ENCODE measurements at places on chromosomes 4 and X.

DNA sequence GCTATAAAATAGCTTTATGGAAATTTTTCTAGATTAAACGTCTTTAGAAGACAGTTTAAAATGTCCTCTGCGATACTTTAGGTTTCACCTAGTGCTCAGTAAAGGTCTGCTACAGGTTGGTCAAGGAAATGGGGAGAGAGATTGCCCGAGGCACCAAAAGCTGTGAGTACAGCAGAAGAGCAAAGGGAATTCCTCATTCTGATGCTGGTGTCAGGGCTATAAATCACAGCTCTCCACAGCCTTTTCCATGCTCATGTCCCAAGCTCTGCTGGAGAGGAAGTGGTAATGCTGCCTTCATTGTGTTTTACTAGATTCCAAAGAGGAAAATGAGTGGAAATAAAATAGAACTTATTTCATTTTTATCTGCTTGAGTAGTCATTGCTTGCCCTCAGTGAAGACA lies 2060.4 kb downstream of the ARAP2 start:
- no peaks in the 10 kb centered on the region for H3K27me3 ChIP-seq
- H3K4me3 ChIP-seq, result no peak overlapping the region
- no peaks in the 10 kb centered on the region for H3K36me3 ChIP-seq
- DNase-seq, result no peak
- H3K27ac ChIP-seq, result no peak overlapping the region

DNA sequence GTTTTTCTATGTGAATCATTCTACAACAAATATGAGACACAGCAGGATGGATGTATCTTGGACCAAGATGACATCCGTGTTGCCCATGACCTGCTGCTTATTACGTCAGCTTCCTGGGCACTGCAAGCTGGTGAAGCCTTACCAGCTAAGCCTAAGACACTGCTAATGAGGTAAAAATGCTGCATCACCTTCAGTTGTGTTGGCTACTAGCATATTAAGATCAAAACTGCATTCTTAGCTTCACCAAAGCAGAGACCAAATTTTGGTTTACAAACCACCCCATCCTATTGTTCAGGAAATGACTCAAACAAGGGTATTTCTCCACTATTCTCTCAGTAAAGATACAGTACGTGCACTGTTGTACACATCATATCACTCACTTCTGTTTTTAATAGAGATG lies 50.3 kb downstream of the MAML3 start:
- no peak overlapping the region for H3K27ac ChIP-seq
- H3K36me3 ChIP-seq, result no peaks in the 10 kb centered on the region
- no peaks in the 10 kb centered on the region for H3K4me1 ChIP-seq
- no peaks in the 10 kb centered on the region for H3K27me3 ChIP-seq
- H3K4me3 ChIP-seq, result no peak overlapping the region

GRCh38 chr4:37440501-37440900 lies 196.0 kb downstream of the NWD2 start:
- H3K36me3 ChIP-seq, result no peaks in the 10 kb centered on the region
- H3K27ac ChIP-seq, result no peak overlapping the region
- H3K4me1 ChIP-seq, result no peaks in the 10 kb centered on the region
- DNase-seq, result no peak

DNA sequence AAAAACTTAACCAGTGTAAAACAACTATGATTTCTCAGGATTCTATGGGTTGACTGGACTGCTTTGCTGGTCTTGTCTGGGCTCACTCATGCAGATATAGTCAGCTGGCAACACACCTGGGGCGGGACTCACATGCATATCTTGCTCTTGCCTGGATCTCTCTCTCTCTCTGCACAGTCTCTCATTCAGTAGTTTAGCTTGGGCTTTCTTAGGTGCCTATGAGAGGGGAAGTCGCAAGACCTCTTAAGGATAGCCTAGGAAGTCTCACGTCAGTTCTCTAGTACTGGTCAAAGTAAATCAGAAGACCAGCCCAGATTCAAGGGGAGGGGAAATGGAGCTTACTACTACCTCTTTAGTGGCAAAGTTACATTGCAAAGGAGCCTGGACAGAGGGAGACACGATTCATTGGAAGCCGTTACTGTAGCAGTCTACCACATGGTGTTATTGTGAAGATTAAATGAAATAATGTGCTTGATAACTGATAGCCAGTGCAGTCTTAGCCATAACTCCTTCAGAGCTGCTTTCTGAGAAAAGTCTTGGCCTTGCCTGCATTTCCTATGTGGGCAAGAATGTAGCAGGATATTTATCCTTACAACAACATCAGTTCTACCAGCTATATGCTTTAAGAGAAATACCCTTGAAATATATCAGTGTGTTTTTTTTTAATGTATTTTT lies 2.1 kb downstream of the COPS4 start:
- DNase-seq, result no peak
- H3K4me1 ChIP-seq, result no peaks in the 10 kb centered on the region
- H3K36me3 ChIP-seq, result no peaks in the 10 kb centered on the region
- H3K27me3 ChIP-seq, result no peaks in the 10 kb centered on the region
- H3K4me3 ChIP-seq, result no peak overlapping the region
- no peak overlapping the region for H3K27ac ChIP-seq

DNA sequence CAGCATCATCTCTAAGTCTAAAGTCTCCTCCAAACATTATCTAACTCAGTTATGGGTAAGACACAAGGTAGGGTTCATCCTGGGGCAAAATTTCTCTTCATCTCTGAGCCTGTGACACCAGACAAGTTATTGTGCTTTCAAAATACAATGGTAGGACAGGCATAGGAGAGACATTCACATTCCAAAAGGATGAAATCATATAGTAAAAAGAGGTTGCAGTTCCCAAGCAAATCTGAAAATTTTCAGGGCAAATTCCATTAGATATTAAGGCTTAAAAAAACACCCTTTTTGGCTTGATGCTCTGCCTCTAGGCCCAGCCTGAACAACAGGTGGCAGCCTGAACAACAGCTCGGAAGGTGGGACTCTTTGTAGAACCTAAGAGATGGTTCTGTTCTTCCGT lies 448.3 kb upstream of the SLIT2 start:
- no peak overlapping the region for H3K27ac ChIP-seq
- no peaks in the 10 kb centered on the region for H3K27me3 ChIP-seq
- no peaks in the 10 kb centered on the region for H3K36me3 ChIP-seq
- no peak for DNase-seq
- H3K4me1 ChIP-seq, result no peaks in the 10 kb centered on the region

DNA sequence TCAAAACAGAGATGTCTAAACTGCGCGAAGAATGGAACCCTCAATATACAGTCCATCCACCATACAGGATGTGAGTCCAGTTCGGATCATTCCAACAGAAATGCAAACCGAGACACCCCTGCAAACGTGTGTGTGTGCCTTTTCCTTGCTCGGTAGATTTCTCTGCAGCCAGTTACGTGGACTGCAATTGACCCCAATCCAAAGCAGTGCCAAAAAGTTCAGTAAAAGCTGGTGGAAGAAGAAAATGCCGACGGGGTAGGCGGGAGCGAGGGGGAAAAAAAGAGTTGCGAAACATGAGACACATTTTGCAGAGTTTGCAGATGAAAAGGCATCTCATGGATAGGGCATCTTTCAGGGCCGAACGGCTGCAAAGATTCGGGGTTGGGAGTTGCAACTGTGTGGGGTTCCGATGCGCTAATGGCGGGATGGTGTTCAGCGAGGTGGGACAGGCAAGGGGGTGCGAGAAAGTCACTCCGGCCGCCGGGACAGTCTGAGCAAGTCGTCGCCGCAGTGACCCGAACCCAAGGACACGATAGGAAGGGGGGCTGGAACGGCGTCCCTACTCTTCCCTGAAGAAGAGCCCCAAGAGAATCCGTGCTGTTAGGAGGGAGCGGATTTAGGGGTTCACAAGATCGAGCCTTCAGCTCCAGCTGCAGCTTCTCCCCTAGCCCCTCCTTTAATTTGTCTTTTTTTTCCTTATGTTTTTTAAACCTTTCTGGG lies 3.8 kb downstream of the PHOX2B start:
- peaks cover 2% of the 10 kb centered on the region for H3K36me3 ChIP-seq
- H3K27me3 ChIP-seq, result peaks cover 93% of the 10 kb centered on the region
- peak; percentile 35 for DNase-seq
- H3K4me3 ChIP-seq, result no peak overlapping the region

DNA sequence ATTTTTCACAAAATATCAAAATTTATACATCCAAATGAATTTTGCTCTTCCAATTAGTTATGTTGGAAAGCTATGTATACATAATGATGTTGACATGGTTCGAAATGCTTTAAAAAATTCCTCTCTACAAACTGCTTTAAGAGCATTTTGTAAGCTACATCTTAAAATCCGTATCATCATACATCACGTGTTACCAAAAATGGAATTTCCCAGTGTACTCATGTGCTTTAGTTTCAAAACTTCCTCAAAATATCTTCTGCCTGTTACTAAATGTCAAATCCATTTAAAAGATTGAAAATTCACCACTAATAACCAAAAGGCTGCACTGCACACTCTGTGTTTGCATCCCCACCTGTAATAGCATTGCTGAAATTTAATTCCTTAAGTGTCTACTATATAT lies 87.9 kb downstream of the WDFY3 start:
- no peaks in the 10 kb centered on the region for H3K27me3 ChIP-seq
- no peaks in the 10 kb centered on the region for H3K4me1 ChIP-seq
- H3K36me3 ChIP-seq, result peaks cover 4% of the 10 kb centered on the region
- H3K27ac ChIP-seq, result no peak overlapping the region
- no peak for DNase-seq

DNA sequence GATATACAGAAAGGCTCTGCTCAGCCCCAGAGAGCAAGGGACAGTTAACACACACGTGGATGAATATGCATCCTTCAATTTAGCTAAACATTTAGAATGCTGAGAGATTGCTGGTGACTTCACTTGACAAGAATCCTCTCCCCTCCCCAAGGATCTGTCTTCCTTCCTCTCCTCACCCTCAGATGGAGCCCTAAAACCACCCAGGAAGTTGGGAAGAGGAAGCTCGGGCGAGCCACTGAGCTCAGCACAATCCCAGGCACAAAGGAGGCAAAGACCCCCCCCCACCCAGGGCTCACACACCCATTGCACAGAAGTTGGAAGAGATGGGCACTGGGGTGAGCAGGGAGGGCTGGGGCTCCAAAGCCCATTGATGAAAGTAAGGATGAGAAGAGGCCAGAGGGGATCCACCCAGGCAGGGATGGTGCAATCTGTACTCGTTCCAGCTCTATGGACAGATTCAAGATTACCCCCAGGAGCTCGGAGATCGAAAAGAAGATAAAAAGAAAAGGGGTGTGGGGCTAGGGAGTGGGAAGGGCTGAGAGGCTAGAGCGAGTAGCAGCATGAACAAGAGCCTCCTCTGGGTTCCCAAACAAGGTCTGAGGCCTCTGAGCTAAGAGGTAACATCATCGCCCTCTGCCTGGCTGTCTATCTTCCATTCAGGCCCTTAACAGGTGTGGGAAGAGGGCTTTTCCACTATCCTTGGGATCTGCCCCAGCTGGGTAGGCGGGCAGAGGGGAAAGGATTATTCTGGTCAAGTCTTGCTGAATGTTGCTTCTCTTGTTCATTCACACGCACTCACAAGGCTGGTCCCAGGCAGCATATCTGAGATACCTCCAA lies 1.2 kb downstream of the TFE3 start:
- peak overlapping the region; percentile 76 for H3K27ac ChIP-seq
- H3K36me3 ChIP-seq, result peaks cover 25% of the 10 kb centered on the region
- H3K4me1 ChIP-seq, result peaks cover 5% of the 10 kb centered on the region
- peak overlapping the region; percentile 90 for H3K4me3 ChIP-seq
- no peaks in the 10 kb centered on the region for H3K27me3 ChIP-seq
- DNase-seq, result no peak

GRCh38 chr4:137125011-137125410 lies 407.3 kb downstream of the PCDH18 start:
- no peak overlapping the region for H3K27ac ChIP-seq
- H3K36me3 ChIP-seq, result no peaks in the 10 kb centered on the region
- H3K27me3 ChIP-seq, result no peaks in the 10 kb centered on the region
- H3K4me3 ChIP-seq, result no peak overlapping the region

- H3K4me1 ChIP-seq, result no peaks in the 10 kb centered on the region
- H3K4me3 ChIP-seq, result peak overlapping the region; percentile 83
- peak; percentile 85 for DNase-seq
- H3K27ac ChIP-seq, result no peak overlapping the region
Observed at GRCh38 chr4:112523008-112523721, 7.2 kb upstream of the NEUROG2 start.

DNA sequence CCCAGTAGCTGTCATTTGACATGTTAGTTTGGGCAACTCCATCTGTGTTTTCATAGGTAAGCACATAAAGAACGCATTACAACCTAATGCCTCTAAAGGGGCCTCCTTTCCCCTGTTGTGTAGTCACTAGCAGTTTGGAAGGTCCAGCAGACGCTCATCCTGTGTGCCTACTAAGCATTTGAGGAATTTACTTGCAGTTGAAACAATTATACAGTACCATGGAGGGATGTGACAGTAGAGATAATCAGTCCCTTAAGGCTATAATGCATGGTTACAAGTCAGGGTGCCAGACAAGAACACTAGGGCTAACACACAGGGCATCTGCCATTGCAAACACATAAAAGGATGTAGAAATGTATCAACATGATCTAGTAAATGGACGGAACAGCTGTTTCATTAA lies 138.3 kb downstream of the PCDH10 start:
- no peak overlapping the region for H3K27ac ChIP-seq
- no peaks in the 10 kb centered on the region for H3K36me3 ChIP-seq
- no peak overlapping the region for H3K4me3 ChIP-seq
- H3K27me3 ChIP-seq, result no peaks in the 10 kb centered on the region
- no peak for DNase-seq
- H3K4me1 ChIP-seq, result no peaks in the 10 kb centered on the region

DNA sequence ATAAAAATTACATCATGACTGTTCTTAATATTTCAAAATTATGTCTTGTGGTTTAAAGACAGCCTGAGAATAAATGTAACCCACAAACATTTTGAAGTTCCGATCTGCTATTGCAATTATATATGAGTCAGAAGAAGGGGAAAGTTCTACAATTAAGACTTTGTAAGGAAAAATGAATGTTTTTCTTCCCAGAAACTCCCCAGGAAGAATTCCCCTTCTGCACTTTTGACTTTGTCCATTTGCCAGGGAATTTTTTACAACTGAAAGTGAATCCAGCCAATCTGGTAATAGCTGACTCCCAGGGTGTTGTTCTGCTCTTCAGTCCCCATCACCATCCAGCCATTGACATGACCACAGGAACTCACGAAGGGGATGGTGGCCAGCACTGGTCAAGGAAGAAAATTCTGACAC lies 61.6 kb upstream of the NOCT start:
- H3K27ac ChIP-seq, result no peak overlapping the region
- H3K4me1 ChIP-seq, result no peaks in the 10 kb centered on the region
- no peaks in the 10 kb centered on the region for H3K27me3 ChIP-seq

DNA sequence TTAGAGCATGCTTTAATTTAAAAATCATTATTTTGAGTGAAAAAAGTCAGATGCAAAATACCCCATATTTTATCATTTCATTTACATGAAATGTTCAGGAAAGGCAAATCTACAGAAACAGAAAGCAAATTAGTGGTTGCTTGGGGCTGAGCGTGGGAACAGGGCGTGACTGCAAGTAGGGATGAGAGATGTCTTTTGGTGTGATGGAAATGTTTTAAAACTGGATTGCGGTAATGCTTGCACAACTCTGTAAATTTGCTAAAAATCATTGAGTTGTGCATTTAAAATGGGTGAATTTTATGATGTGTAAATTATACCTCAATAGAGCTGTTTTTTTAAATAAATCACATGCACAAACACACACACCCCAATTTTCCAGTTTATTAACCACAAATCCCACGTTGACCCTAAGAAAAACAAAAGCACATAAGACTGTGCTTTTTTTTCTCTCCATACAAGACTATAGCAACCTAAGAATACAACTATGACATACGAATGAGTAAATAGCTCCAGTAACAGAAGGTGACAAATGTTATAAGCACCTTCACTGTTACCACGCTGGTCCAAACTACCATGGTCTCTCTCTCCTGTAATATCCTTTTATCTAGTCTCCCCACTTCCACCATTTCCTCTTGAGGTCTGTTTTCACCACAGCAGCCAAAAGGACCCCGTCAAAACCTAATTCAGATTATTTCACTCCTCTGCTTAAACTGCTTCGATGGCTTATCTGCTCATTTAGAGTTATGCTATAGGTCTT lies 37.2 kb downstream of the FRMD7 start:
- no peak for DNase-seq
- H3K4me1 ChIP-seq, result no peaks in the 10 kb centered on the region
- H3K27me3 ChIP-seq, result no peaks in the 10 kb centered on the region
